Osteocyte (in vitro differentiated cells): ENCODE measurements at places on chromosomes 7 and 10.

- no peak for DNase-seq
Observed at GRCh38 chr7:124818807-124819206, 53.2 kb upstream of the GPR37 start.

- DNase-seq: no peak
Observed at GRCh38 chr10:95784279-95784913, 28.4 kb downstream of the ENTPD1 start.

DNA sequence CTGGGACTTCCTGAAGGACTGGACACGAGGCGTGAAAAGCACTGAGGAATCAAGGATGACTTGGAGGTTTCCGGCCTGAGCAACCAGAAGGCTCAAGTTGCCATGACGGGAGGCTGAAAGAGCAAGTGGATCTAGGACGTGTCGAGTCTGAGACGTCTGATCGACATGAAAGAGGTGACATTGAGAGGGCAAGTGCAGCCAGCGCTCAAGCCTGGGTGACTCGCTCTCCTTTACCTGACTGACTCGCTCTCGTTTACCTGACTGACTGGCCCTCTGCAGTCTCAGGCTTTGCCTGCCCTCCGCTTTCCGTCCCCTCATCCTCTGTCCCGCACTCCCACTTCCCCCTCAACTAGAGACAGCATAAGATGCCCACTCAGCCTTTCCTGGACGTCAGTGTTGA is 202.6 kb upstream of the FRMD4A start:
- DNase-seq: no peak

DNA sequence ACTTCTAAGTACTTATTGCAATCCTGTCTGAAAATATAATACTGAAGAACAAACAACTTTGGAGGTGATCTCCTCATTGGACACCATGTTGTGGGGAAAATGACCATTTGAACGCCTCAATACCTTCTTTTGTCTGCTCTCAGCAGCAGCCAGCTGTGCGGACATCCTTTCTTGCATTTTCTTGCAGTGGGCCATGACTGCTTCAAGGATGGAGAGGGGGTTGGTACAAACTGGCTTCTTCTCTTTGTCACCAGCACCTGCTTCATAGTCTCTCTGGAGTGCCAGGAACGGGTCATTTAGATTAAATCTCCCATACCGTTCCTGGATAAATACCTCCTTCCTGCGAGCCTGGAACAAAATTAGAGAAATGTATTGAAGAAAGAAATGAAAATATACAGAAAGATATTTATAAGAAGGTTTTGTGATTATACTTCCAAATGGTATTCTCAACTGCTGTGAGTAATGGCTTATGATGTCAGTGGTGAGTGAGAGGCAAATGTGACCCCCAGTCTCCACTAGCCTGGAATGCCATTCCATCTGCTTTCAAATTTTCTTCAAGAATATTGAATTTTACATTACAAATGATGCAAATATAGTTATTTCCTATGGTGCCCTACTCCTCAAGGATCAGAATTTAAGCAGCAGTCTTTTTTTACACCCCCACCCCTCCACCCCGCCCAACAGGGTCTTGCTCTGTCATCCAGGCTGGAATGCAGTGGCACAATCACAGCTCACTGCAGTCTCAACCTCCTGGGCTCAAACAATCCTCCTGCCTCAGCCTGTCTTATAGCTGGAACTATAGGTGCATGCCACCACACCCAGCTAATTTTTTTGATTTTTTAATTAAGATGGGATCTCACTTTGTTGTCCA is 62.4 kb downstream of the CTTNBP2 start:
- DNase-seq: no peak

DNA sequence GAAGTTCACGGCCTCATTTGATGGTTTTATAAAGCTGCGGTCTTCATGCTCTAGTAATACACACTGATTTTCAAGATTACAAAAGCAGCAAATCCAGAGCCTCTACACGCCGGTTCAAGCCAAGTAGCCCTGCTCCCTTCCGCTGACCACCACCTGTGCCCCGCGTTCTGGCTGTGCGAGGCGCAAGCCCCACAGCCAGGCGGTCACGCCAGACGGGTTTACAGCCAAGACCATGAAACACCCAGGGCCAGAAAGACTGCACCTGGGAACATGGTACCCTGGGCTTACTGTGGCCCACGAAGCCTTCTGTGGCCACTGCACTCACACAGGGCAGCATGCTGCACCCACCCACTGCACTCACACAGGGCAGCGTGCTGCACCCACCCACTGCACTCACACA is 33.6 kb downstream of the GPER1 start:
- DNase-seq: no peak

DNA sequence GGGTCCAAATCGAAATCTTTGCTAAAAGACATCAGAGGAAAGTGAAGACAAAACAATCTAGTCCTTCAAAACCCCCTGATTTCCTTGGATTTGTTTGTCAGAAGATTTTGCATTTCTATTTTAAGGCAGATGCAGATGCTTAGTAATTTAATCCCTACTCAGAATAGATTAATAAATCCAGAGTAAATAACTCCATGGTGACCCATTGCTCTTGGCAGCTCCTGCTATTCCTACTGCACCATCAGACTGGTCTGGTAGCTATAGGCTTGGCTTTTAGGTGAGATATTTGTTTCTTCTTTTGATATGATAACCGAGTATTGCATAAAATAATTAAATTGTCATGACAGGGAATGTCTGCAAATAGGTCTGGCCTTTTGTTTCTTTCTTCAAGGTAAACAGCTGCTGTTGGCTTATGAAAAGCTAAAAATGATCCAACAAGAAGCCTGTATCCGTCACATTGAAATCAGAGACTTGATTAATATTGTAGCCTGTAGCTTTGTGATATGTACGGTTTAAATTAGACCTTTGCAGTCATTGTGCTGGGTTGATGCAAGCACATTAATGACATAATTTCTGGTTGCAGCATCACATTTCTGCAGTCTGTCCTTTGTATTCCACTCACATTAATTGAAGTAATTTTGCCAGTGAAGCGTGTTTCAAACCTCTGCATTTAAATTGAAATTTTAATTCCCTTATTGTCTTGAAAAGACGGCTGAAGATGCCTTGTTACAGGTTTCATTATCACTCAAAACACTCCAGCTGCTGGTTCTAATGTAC is 40.7 kb downstream of the EXOC4 start:
- no peak for DNase-seq

DNA sequence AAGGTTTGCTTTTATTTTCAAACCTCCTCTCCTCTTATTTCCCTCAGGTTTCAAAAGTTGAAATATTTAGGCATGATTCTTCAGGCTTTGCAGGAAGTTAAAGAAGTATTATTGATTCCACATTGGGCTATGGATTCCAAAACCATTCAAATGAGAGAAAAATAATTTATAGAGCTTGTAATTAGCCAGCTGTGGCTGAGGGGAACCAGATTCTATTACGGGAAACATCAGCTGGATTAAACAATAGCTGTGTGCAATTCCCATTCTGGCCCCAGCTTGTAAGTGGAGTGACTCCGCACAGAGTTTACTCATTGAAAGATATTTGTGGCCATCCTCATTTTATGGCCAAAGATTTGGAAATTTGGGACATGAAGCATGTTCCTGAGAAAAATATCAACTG is 77.0 kb upstream of the PHYHIPL start:
- DNase-seq: no peak
